BE2C (cell line): ENCODE measurements at places on chromosomes 4 and X.
A peak's percentile ranks its signal among the peaks of the same experiment; 100 is the strongest.

- peak; percentile 74 for DNase-seq
These were observed 61.0 kb downstream of the SEPSECS start for GRCh38 chr4:25098964-25099891.

- no peak for DNase-seq
These were observed 111.8 kb upstream of the H2AZ1 start for GRCh38 chr4:100061835-100062234.

- no peak for DNase-seq
These were observed 1.1 kb upstream of the HDAC6 start for GRCh38 chrX:48800574-48801279.

DNA sequence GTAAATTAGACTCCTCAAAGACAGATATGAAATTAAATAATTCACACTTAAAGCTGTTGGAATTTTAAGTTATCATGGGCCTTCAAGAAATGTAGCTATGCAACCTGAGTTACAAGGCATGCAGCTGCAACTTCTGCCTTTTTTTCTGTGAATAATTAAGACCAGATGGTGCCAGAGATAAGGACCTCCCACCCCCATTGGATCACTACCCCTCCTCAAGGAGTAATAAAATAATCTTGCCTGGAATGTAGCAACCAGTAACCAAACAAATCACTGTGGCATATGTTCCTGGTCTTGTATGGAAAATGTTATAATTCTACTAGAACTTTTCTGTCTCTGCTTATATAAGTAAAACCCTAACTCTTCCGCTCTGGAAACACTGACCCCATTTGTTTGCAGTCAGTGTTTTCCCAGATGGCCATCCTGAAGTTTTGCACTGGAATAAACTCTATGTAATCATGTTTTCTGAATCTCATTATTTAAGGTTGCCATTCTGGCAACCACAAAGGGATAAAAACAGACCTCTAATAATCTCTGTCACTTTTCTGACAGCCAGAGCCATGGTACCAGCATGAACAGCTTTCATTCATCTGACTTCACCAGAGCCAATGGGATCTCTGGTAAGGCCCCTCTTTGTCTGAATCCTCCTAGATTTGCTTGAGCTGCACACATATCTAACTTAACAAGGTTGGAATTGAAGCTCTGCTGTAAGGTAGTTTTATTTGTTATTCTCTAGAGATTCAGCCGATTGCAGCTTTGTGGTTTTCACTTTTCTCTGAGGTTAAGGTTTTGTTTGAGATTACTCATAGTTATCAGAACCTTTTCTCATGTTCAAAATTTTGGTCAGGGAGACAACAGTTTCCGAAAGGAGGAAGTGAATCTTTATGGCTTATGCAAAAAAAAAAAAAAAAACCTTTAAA, 274.6 kb downstream of the NAF1 start:
- DNase-seq = no peak

- no peak for DNase-seq
These were observed 11.7 kb downstream of the TRMT2B start for GRCh38 chrX:101040197-101040596.

DNA sequence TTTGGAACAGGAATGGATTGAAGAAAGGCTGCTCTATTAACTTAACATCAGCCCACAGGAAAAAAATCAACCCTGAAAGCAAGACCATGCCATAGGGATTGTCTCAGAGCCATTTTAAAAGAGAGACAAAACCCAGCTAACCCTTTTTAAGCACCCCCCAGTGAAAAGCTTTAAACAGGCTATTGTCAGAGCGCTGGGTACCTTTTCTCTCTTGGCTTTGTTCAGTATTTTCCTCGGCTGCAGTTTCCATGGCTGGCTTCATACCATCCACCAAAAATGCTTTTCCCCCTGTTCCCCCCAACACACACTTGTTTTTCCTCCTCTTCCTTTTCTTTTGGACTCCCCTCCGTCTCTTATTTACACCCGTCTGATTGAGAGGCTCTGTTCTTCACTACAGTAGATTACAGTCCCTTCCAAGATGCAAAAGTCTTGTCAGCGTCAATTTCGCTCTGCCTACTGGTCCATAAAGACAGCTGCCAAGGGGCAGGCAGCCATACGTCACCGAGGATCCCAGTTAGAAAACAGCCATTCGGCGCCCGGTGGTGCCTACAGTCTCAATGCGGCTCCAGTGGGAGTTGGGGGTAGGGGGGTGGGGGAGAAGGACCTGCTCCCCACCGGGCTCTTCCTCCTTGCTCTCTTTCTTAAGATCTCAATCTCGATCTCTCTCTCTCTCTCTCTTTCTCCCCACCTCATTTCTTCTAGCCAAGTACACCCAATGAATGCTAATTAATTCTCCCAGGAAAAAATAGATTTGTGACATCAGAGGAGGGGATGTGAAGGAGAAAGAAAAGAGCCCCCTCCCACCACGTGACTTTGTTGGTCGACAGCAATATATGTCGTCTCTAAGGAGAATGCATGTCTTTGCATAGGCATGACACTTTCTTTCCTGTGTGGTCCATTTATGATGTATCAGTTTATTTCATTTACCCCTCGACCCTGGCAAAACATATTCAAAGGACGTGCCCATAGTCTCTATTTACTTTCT, at the start of gene GPM6B:
TSS of gene GPM6B (minus strand) at position 451 of the 985 bp plus-strand sequence. CDS start at position 262, 189 bp downstream.
- peak; percentile 60 for DNase-seq

DNA sequence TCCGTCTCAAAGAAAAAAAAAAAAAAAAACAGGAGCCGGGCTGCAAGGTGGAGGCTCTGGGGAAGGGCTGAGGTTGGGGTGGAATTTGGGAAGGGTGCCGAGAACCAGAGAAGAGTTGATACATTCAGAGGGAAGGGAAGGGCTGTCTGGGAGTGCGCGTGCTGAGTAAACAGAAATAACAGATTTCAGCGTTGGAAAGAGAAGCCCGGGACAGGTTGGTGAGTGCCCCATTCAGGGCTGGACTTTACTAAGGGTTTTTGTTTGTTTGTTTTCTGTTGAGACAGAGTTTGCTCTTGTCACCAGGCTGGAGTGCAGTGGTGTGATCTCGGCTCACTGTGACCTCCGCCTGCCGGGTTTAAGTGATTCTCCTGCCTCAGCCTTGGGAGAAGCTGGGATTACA, 1.7 kb upstream of the IL3RA start:
- no peak for DNase-seq

GRCh38 chrX:47840111-47840510, 3.4 kb downstream of the ZNF81 start:
- DNase-seq = no peak

DNA sequence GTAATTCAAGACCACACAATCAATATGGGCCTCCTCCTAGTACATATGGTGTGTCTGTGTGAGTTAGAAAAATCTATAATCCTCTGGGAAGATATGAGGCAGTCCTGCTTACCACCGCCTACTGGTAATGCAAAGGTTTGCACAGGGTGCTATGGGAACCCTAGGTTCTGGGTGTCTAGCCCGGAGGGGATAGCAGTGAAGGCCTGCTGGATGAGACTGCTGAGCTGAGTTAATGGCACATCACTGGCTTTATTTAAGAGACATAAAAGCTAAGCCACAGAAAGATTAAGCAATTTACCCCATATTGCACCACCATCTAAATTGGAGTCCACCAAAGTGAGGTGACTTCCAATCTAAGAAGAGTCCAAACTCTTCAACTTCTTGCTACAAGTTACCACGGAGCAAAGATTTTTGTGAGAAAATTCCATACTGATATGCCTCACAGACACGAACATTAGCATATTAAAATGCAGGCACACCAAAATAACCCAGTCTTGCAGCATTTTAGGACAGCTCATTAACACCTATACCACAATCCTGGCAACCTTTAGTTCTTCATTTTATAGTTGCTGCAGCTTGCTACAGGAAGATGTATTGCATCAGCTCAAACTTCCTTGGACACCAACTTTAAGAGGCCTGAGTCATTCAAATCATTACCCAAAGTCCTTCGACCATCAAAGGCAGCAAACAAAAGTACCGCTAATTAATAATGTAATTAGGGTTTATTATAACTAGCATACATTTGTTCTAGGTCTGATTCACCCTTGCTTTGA, 13.7 kb downstream of the DGKK start:
- no peak for DNase-seq

GRCh38 chr4:36917413-36917812, 327.1 kb upstream of the NWD2 start:
- DNase-seq = no peak

DNA sequence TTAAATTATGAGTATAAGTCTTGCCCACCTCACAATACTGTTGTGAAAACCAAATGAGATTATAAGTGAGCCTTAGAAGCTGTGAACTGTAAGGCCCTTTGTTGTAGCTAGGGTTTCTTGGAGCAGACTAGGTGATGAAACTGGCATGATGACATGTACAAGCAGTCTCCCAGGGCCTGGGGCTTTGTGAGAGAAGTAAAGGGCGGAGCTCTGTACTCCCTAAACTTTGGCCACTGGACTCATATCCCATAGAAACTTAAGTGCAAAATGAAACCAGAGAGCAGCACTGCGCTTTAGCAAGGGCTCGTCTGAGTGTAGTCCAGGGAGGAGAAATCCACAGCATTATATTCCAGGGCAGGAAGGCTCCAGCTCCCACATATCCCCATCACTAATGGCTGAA, 385.6 kb upstream of the FGF16 start:
- DNase-seq = no peak

GRCh38 chrX:52574416-52575275, 57.8 kb upstream of the XAGE1B start:
- DNase-seq = peak; percentile 22

- no peak for DNase-seq
These were observed 27.0 kb upstream of the NKAP start for GRCh38 chrX:119970574-119970973.

GRCh38 chr4:15481961-15482745, 12.5 kb downstream of the CC2D2A start:
- DNase-seq = no peak

GRCh38 chr4:119647558-119647957, 19.0 kb upstream of the PDE5A start:
- no peak for DNase-seq

GRCh38 chr4:154869301-154869700, 88.2 kb downstream of the RBM46 start:
- DNase-seq = no peak

GRCh38 chrX:74178536-74178935, 125.4 kb upstream of the ZCCHC13 start:
- peak; percentile 67 for DNase-seq

DNA sequence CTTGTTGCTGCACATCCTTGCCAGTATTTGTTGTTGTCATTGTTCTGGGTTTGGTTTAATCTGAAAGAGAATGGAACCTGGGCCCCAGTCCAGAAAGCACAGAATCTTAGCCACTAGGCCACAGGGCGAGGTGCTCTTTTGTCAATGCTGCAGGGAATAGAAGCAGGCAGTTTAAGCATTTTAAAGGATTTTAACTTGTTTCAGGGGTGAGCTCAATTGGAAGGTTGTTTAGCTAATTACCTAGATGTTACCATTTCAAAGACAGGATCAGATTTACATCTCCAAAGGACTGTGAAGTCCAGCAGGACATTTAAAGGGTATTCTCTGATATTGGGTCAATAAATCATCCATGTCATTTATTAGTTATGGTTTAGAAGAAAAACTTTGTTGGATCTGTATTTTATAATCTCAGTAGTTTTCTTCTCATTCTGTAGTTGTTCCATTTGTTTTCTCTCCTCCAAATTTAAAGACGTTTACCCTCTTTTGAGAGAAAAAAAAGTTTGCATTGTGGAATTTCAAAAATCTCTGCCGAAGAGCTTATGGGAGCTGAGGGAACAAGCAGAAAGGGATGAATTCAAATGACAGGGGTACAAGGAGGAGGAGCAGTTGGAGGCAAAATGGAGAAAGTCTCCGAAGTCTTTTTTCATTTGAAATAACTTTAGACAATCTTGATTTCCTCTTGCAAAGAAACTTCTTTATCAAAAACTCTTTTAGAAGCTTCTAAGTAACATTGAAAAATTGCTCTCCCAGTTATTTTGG, 57.5 kb upstream of the FAM47C start:
- DNase-seq = no peak

- no peak for DNase-seq
These were observed 200.2 kb downstream of the GUCY2F start for GRCh38 chrX:109281483-109282275.

GRCh38 chr4:3202836-3203820, 45.8 kb upstream of the MSANTD1 start:
- no peak for DNase-seq

GRCh38 chr4:146495269-146495668, 26.5 kb downstream of the SLC10A7 start:
- DNase-seq = no peak

- no peak for DNase-seq
These were observed 112.4 kb downstream of the ADGRL3 start for GRCh38 chr4:61312526-61312925.

GRCh38 chrX:140764401-140764919, 54.9 kb downstream of the LINC00632 start:
- peak; percentile 68 for DNase-seq

- no peak for DNase-seq
These were observed 270.4 kb downstream of the LDB2 start for GRCh38 chr4:16627999-16628398.

DNA sequence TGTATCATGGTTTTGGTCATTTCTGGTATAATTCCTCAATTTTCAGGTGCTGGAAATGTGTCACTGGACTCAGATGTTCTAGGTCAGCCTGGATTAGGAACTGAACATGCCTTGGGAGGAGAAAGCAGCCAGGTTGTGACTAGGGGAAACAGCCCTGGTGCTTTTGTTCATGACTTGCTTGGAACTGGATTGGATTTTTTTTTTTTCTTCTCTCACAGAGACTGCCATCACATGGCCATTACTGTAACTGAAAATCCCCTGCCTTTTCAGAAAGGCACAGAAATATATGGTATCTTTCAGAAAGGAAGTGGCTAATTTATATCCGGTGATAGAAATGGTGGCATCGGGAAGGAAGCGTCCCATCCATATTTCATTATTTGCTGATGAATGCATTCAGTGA, 34.6 kb downstream of the SEPTIN11 start:
- no peak for DNase-seq

DNA sequence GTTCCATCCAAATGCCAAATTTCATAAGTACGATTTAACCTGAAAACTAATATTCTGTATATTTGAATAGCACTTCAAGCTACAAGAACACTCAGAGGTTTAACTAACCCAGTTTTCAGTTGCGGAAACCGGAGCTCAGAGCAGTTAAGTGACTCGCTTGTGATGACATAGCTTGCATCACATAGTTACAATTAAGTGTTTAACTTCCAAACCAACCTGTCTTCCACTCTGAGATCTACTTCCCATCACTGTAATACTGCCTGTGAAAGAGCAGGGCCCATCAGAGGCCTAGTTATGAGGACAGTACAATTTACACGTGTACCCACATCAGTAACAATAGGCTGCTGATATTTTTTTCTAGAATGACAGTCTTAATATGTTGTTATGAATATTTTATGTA, 120.3 kb downstream of the MAD2L1 start:
- no peak for DNase-seq

GRCh38 chrX:13305108-13305507, 14.7 kb downstream of the ATXN3L start:
- no peak for DNase-seq
